ENCODE measurements at places on chromosomes 16 and 17.

GRCh38 chr17:76640550-76641380, 2.8 kb downstream of the ST6GALNAC1 start:
- no peak for DNase-seq

DNA sequence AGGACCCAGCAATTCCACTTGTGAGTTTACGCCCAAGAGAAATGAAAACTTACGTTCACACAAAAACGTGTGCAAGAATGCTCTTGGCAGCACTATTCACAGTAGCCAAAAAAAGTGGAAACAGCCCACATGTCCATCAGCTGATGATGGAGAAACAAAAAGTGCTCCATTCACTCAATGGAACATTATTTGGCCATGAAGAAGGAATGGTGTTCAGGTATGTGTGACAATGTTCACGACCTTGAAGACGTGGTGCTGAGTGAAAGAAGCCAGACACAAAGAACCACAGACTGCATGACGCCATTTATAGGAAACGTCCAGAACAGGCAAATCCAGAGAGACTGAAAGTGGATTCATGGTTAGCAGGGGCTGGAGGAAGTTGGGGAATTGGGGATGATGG, 84.9 kb downstream of the ZDHHC7 start:
- no peak for DNase-seq

DNA sequence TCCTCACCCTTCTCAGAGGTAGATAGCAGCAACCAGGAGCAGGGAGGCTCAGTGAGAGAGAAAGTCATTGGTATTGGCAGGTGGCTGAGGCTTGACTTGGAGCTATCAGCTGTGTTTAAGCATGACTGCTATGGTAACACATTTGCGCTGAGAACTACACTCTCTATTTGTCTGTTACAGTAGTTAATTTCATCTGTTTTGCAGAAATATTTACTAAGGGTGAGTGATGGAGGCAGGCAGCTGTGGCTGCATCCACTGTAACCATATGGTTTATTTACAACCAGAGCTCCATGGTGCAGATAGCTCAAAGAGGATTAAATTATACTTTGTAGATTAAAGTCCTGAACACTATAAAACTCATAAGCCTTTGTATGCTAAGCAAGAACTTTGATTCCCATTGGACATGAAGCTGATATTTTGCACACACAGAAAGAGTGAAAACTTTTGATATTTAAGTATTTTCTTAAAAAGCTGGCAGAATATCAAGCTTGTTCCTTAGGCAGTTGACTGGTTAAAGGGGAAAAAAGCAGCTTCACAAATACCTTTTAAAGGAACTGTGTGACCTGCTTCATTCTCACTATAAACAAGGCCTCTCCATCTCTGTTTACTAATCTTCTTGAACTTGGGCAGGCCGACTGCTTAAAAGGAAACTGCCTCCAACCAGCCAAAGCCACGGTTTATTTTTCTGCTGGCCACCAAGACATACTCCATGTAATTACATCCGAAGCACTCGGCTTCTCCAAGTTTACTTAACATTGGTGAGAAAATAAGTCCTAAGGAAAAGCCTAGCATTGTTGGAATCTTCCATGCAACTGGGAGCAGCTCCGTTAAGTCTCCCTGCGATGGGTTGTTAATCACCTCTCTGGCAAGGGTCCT, 299.8 kb upstream of the ZFHX3 start:
- DNase-seq: no peak

GRCh38 chr16:50263940-50264929, 2.1 kb upstream of the ADCY7 start:
- DNase-seq: no peak

GRCh38 chr16:72126429-72126765, 32.8 kb downstream of the DHX38 start:
- DNase-seq: no peak

- no peak for DNase-seq
Observed at GRCh38 chr17:8123695-8124349, at the start of gene HES7. Gene HES7 (minus strand): TSS chr17:8124106. CDS start chr17:8124084, 22 bp downstream.

DNA sequence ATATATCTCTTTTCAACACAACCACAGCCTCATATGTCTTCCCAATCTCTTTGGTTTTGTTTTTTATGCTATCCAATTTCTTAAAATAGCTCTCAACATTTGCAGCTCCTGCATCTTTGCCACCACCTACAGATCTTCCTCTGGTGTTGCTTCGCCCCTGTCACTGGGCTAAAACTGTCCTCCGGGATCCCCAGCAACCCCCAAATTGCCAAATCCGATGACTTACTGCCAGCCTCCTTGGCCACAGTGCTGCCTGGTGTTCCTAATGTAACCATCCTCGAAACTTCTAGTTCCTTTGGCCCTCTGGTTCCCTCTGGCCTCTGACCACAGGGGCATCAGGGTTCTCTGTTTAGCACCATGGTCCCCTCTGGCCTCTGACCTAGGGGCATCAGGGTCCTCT, 70.8 kb downstream of the ELAC2 start:
- no peak for DNase-seq

DNA sequence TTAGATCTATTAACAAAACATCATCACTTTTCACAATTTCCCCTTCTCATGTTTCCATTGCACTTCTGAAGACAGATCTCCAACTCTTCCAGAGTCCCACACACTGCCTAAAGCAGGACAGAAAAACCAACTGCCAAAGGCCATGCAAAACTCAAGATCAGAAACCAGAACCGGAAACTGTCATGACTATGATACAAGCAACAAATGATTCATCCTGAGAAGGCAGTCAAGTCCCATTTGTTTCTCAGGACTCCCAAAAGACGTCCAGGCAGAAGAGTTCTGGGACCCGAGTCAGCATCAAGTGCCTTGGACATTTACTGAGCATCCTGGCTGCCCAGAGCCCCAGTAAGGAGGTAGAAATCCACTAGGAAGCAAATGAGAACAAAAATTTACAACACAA, 38.8 kb downstream of the ERN1 start:
- peak; percentile 65 for DNase-seq

GRCh38 chr17:47423406-47424295, 99.9 kb downstream of the EFCAB13 start:
- no peak for DNase-seq

GRCh38 chr16:17144431-17144830, 326.3 kb downstream of the XYLT1 start:
- no peak for DNase-seq

DNA sequence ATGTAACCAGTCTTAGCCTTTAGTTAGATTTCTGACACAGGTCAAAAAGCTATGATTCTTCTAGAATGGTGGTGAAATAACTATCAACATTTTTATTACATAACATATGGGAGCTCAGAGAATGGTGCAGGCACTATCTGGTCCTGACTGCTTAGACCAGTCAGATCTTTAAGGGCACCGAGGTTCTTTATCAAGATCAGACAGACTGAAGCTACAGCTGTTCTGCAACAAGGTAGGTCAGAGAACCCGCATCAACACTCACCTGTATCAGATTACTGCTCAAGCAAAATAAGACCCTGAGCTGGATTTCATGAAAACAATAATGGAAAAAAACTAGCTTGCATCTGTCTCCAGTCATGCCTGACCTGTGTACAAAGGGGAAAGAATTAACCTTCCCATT, 160.4 kb downstream of the KCNJ2 start:
- DNase-seq: no peak

- DNase-seq: no peak
Observed at GRCh38 chr17:13759518-13760335, 158.0 kb upstream of the HS3ST3A1 start.

GRCh38 chr16:67154578-67155294, 3.9 kb upstream of the B3GNT9 start:
- DNase-seq: no peak

- DNase-seq: no peak
Observed at GRCh38 chr16:73040136-73040535, 7.8 kb downstream of the ZFHX3 start.

DNA sequence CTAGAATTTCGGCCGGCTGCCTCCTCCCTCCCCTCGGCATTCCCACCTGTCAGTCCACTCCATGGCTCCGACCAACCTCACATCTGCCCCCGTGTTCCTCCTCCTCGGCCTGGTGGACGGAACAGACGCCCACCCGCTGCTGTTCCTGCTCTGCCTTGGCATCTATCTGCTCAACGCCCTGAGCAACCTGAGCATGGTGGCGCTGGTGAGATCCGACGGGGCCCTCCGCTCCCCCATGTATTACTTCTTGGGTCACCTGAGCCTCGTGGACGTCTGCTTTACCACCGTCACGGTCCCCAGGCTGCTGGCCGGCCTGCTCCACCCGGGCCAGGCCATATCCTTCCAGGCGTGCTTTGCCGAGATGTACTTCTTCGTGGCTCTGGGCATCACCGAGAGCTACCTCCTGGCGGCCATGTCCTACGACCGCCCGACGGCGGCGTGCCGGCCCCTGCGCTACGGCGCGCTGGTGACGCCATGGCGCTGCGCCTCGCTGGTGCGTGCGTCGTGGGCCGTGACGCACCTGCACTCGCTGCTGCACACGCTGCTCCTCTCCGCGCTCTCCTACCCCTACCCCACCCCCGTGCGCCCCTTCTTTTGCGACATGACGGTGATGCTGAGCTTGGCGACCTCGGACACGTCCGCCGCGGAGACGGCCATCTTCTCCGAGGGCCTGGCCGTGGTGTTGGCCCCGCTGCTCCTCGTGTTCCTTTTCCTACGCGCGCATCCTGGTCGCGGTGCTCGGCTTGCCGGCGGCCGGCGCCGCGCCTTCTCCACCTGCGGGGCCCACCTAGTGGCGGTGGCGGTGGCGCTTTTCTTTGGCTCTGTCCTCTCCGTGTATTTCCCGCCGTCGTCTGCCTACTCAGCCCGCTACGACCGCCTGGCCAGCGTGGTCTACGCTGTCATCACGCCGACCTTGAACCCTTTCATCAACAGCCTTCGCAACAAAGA, at the start of gene OR3A2:
Gene OR3A2 (minus strand): TSS at position 440 of the 948 bp plus-strand sequence.
- no peak for DNase-seq

DNA sequence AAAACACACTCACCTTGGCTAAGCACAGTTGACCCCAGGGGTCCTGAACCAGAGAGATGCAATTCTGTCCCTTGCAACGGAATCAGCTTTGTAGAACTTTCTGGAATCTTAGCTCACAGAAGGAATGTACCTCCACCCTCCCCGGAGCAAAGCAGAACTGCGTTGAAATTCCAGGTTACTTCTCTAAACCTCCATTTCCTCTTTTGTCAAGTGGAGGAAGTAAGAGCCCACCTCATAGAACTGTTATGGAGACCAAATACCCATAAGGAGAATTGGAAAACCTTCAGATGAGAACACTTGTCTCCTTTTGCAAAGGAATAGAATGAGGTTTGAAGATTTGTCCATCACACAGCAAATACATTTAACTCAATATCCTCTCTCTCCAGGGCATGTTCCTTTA, 86.6 kb upstream of the RBBP6 start:
- no peak for DNase-seq
